ENCODE measurements at places on chromosomes 2 and 18.

DNA sequence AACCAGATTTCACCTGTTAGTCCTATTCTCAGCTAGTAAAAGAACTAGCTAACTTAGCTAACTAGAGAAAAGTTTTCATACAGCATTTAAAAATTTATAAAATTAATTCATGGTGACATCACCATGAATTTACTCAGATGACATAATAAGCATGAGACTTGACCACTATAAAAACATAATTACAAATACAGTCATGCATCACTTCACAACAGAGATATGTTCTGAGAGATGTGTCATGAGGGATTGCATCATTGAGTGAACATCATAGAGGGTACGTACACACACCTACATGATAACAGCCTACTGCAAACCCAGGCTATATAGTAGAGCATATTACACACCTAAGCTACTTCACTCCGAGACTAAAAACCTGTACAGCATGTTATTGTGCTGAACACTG, 481.3 kb upstream of the CHAC2 start:
- DNase-seq, result no peak

- no peak for DNase-seq
Measured at GRCh38 chr2:79580175-79580574, 67.3 kb downstream of the CTNNA2 start.

GRCh38 chr2:238742664-238743063, 105.2 kb upstream of the TWIST2 start:
- DNase-seq, result no peak

DNA sequence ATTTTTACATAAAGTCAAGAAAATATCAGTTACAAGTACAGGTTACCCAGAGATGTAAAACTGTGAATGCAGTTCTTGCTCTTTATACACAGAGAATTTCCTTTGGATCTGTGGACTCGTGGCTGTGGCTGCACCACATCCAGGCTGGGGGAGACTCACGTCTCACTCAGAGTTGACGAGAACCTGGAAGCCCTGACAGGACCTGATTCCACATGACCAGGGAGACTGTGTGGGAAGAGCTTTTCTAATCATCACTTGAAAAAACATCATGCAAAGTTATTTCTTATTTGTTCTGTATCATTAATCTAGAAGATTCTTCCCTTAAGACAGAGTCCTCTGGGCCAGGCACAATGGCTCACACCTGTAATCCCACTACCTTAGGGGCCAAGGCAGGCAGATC, 1159.0 kb downstream of the RPIA start:
- DNase-seq, result no peak

DNA sequence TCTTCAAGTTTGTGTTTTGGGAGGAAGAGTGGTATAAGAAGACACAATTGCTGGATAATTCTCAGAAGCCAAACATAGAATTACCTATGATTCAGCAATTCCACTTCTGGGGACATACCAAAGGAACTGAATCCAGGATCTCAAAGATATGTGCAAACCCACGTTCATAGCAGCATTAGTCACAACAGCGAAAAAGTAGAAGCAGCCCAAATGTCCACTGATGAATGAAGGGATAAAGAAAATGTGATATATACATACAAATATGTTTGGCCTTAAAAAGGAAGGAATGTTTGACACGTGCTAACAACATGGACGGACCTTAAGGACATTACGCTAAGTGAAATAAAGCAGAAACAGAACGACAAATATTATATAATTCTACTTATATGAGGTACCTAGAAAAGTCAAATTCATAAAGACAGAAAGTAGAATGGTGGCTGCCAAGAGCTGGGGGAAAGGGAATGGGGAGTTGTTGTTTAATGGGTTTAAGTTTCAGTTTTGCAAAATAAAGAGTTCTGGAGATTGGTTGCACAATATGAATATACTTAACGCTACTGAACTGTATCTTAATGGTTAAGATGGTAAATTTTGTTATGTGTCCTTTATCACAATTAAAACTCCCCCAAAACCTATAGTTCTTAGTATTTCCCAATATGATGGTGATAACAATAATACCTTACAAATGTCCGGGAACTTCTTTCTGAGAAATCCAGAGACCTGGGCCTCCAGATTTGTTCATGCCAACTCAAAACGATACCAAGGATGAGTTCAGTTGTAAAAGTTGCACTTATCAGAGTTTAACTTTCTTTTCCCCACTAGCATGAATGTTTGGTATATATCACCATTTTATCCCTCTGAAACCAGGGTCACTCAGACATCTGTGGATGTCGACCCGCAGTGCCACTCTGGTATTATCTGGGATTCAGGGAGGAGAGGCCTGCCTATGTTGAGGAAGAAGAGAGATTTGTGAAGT, 33.7 kb upstream of the WIPF1 start:
- DNase-seq, result no peak

DNA sequence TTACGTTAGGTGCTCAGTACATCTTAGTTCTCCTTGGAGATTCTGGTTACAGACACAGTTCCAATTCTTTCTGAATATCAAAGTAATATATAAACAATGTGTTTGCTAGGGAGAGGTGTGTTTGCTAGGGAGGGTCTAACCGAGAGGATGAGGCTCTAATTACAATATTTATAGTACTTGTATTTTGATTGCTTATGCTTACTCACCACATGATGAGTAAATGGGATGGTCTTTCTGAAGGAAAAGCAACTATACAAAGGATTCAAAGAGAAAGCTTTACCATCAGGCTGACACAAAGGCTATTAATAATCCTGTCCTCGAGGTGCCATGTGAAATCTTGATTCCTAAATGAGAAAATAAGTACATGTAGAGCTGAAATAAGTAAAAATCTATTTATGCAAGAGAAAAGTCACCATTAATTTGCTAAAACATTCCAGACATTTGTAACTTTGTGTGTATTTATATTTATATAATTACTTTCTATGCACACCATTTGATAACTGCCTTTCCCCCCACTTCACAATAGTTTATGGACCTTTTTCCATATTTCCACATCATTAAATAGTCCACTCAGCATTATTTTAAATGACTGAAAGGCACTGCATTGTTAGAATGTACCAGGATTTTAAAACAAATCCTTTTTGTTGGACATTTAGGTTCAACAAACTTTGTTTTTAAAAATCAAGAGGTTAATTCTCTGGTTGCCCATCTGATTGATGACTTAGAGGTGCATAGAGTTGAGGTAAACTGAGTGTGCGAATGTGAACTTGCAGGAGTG, 94.5 kb upstream of the FN1 start:
- no peak for DNase-seq

DNA sequence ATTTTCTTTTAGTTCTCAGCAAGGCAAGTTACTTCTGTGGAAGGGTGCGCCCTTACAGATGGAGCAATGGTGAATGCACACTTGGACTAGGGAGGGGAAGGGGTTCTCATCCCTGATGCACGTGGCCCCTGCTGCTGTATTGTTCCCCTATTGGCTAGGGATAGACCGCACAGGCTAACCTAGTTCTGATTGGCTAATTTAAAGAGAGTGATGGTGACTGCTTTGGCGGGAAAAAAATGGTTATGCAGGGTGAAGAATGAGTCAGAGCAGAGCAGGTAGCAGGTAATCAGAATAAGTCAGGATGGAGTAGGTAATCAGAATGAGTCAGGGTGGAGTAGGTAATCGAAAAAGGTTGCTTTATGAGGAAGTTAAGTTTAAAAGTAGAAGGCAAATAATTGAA, 171.5 kb downstream of the MTCL1 start:
- no peak for DNase-seq

DNA sequence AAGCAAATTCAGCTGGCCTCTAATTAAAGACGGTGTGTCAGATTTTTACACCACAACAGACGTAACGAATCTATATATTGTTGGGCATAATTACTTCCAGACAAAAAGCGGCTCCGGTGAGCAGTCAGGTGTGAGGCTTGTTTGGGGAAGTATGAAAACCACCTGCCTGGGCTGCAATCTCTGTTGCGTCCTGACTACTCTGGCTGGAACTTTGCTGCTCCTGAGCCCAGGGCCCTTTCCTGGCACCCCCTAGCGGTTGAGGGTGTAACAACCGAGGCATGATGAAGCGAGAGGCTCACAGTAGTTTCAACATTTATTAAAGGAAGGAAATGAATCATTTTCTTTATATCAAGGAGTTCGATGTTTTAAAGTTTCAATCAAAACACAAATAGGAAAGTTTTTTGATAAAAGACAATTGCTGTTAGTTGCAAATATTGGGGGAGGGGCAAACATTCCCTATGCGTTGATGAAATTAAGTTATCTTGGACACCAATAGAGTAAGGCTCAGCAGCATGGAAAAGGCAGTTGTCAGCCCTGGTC, 10.6 kb upstream of the ITGB6 start:
- peak; percentile 33 for DNase-seq

- no peak for DNase-seq
Measured at GRCh38 chr2:9754532-9754887, 88.8 kb upstream of the TAF1B start.

DNA sequence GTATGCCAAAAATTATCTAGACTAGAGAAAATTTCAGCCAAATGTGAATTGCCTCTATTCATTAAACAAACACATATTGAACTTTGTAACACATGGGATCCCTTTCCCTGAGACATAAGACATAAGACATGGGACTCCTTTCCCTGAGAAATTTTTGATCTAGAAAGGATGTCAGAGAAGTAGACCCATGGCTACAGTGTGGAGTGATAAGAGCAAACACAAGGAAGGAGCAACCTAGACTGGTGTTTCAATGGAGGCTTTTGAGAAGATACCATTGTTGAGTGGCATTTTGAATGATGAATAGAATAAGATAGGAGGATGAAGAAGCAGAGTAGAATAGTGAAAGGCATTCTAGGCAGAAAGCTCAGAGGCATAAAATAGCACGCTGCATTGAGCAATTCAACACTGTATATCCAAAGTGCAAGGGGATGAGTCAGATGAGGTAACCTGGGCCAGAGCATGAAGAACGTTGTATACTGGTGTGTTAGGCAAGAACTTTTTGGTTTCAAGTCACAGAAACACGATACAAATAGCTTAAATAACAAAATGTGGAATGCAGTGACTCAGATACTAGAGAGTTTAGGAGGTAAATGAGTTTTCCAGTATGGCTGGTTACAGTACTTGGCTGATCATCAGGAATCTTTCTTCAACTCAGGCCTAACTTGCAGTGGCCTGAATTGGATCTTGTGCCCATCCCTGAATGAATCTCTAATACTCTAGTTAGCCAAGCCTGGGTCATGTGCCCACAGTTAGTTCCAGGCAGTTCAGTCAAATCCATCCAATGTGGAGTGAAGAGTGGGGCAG, 129.8 kb upstream of the TANK start:
- no peak for DNase-seq

GRCh38 chr2:182509-183122, 81.2 kb downstream of the SH3YL1 start:
- no peak for DNase-seq

GRCh38 chr18:25538175-25538922, 186.4 kb upstream of the ZNF521 start:
- DNase-seq, result no peak

GRCh38 chr2:236676136-236676873, 106.7 kb downstream of the ACKR3 start:
- no peak for DNase-seq

DNA sequence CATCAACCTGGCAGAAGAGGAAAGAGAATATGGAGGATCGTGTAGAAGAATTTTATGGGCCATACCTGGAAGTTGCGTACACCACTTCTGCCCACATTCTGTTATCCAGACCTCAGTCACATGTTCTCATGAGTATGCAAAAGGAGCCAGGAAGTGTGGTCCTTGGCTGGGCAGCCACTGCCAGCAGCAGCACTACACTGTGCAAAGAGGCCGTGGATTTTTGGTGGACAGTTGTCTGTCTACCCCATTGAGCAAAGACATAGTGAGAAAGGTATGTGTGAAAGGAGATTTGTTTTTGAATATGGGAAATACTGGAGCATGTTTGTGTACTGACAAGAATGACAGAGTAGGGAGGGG, 68.1 kb downstream of the SDC1 start:
- DNase-seq, result no peak

- no peak for DNase-seq
Measured at GRCh38 chr2:196361606-196362326, 190.4 kb upstream of the STK17B start.

DNA sequence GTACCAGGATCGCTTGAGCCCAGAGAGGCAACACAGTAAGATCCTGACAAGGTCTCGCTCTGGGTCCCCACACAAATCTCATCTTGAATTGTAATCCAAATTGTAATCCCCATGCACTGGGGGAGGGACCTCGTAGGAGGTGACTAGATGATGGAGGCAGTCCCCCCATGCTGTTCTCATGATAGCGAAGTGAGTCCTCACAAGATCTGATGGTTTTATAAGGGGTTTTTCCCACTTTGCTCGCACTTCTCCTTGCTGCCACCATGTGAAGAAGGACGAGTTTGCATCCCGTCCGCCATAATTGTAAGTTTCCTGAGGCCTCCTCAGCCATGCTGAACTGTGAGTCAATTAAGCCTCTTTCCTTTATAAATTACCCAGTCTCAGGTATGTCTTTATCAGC, 46.0 kb upstream of the SERTAD2 start:
- DNase-seq, result no peak

DNA sequence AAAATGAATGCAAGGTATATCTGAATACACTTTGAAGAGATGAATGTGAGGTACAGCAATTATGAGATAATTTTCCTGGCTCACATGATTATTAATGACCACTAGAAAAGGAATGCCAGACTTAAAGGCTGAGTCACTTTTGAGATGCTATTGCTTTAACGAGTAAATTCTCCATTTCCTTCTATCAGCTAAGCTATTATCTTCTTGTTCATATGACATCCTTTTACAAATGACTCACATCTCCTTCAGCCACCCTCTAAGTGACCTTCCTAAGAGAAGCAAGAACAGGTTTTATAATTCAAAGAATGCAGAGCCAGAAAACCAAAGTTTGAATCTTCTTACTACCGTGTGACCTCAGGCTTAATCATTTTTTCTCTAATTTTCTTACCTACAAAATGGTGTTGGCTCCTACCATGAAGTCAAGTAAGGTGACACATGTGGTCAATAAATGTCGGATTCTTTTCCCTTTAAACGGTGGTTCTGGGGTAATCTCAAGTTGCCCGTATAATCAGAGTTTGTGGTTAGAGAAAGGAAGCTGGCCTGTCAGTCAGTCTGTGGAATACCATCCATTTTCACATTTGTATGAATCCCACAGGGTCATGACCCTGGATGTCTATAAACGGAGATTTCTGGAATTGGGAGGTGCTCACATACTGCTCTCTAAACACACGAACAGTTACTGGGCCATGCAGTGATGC, 184.0 kb upstream of the PID1 start:
- no peak for DNase-seq

- no peak for DNase-seq
Measured at GRCh38 chr18:50356036-50356945, 18.6 kb upstream of the SKA1 start.

Measured in globus pallidus (tissue), 1 donor.